Occipital lobe (tissue), 3 donors: ENCODE measurements at places on chromosomes 5 and 9. TPM values are rescaled to one million over a fixed set of nuclear protein-coding genes. Genes with fewer than 3 reads are reported as not detected.

TSSK1B gene
- 0.16 TPM for total RNA-seq

DNA sequence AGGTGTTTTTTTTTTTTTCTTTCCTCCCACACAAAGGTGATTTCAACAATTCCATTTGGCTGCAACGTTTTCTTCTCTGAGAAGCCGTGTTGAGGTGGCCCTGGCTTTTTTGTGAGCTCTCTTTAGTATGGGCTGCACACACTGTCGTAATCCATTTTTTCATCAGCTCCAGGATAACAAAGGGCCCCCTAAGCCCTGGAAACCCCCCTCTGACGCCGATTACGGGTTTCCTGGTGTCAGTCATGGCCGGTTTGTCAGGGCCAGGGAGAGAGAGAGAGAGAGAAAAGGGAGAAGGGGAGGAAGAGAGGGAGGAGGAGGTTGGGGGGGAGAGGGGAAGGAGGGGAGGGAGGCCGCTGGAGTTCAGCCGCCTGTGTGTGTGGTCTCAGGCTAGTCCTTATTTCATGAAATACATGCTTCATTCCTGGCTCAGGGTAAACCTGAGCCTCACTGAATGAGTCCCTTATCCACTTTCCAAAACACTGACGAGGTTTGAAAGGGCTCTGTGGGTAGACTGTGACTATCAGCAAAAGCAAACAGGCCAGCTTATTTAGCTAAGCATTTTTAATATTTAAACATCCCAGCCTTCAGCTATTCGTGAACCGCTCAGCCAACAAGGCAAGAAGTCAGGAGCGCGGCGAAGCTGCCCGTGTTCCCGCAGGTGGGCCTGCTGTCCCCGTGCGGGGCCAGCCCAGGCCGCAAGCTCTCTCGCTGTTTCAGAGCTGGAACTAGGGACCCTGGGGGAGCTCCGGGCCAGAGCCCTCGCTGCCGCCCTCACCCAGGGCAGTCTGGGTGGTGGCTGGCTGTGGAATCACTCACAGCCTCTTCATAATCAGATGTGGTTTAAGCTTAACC, 172.8 kb downstream of the ERCC6L2 start:
- DNase-seq, result no peak

GRCh38 chr9:133645021-133645765, 9.0 kb downstream of the DBH start:
- no peak for DNase-seq

IFNE gene
- total RNA-seq, result not detected

NR5A1 gene
- under 0.01 TPM for total RNA-seq

- no peak for DNase-seq
These were observed 116.5 kb downstream of the PSD2 start for GRCh38 chr5:139912158-139912557.

ABLIM3 gene
- 5.8 TPM for total RNA-seq

DNA sequence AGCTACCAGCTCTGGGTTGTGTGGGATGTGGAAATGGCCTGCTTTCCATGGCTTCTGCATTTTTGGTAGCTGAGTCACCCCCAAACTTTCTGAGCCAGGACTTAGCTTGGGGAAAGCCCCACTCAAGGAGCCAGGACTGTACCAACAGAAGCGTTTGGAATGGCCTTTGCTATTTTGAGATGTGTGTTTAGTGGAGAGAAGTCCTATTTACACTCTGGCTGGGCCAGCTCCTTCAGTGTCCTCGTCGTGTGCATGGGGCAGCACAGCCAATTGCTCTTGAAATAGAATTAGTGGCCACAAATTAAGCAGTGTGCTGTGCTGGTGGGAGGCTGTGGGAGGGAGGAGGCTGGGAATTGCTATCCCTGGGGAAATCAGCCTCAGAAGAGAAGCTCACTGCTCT, 51.6 kb downstream of the ENTREP1 start:
- peak; percentile 61 for DNase-seq

- DNase-seq, result no peak
These were observed 505.3 kb upstream of the ZNF608 start for GRCh38 chr5:125251703-125252102.

DNA sequence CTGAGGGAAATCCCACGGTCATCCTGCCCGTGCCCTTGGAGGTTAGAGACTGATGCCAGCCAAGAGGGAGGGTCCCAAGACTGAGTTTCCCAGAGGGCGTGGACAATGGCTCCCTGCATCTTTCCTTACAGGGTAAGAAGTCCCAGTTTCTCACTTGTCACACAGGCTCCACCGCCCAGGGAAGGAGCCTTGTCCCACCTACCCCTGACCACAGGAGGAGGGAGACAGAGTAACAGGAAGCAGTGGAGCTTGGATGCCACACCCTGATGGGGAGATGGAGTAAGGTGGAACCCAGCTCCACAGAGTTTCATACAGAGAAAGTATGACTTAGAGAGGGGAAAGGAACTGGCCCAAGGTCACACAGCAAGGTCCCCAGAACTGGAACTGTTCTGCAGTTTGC, 9.4 kb upstream of the CD74 start:
- DNase-seq, result no peak

- DNase-seq, result no peak
These were observed 48.9 kb upstream of the CHD1 start for GRCh38 chr5:98977723-98978122.

DNA sequence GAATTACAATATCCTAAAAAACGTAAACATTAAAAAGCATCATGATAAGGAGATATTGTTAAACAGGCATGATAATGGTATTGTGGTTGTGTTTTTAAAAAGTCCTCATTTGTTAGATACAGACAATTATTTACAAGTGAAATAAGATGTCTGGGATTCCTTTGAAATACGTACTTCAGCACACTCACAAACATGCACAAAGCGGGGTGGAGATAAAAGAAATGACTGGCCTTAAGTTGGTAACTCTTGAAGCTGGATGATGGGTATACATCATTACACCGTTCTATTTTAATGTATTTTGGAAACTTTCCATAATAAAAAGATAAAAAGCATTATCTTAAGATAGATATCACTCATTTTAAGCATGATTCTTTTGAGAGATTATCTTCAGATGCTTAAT, 1.0 kb downstream of the FAM200C start:
- DNase-seq, result no peak

ARAP3 gene
- 3.3 TPM for total RNA-seq

DNA sequence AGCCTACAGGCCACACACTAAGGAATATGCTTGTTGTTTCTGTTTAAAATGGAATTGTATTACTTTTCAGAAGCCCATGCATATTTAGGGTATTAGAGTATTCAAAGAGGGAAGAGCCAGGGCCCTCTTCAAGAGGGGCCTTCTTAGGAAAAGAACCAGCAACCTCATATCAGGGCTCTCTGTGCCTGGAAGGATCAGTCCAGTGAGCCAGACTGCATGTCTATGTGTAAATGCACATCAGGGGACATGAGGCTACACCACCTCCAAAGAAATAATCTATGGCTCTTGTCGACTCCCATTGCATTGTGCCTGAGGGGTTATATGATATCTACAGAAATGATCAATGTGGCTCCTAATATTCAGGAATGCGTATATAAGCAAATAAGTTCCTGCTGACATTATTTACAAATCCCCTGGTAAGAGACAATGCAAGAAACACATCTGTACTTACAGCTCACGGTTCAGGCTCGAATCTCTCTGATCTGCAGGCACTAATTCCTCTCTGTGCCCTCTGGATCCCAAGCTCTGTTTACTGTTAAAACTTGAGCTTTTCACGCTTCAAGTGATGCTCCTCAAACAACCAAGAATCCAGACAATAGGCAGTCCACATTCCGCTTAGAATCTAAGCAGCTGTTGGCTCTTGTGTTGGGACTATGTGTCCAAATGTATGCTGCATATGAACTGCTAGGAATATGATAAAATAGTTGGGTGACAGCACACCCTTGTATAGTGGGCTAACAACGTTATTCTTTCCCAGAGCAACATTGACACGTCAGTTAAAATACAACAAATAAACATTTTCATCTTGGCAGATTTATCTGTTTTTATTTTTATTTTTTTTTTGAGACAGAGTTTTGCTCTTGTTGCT, 150.2 kb upstream of the KLF9 start:
- no peak for DNase-seq

ZFP2 gene
- total RNA-seq, result 9.4 TPM

GRCh38 chr5:151042453-151043093, 22.2 kb downstream of the GPX3 start:
- DNase-seq, result no peak

GRCh38 chr9:78210841-78211301, 25.0 kb upstream of the CEP78 start:
- no peak for DNase-seq

GRCh38 chr5:95072281-95072680, 212.6 kb downstream of the MCTP1 start:
- no peak for DNase-seq

TEX48 gene
- not detected for total RNA-seq

GRM6 gene
- total RNA-seq, result 0.16 TPM

- no peak for DNase-seq
These were observed 60.1 kb downstream of the PTPDC1 start for GRCh38 chr9:94144394-94144793.

TSLP gene
- total RNA-seq, result not detected

CDC20B gene
- total RNA-seq, result 0.78 TPM

- DNase-seq, result no peak
These were observed 73.6 kb upstream of the MAMDC2 start for GRCh38 chr9:69970001-69970533.

CTNND2 gene
- total RNA-seq, result 66.9 TPM

- peak; percentile 82 for DNase-seq
These were observed 12.5 kb upstream of the EXOSC2 start for GRCh38 chr9:130680836-130681768.

CTSV gene
- total RNA-seq, result 0.94 TPM

DNA sequence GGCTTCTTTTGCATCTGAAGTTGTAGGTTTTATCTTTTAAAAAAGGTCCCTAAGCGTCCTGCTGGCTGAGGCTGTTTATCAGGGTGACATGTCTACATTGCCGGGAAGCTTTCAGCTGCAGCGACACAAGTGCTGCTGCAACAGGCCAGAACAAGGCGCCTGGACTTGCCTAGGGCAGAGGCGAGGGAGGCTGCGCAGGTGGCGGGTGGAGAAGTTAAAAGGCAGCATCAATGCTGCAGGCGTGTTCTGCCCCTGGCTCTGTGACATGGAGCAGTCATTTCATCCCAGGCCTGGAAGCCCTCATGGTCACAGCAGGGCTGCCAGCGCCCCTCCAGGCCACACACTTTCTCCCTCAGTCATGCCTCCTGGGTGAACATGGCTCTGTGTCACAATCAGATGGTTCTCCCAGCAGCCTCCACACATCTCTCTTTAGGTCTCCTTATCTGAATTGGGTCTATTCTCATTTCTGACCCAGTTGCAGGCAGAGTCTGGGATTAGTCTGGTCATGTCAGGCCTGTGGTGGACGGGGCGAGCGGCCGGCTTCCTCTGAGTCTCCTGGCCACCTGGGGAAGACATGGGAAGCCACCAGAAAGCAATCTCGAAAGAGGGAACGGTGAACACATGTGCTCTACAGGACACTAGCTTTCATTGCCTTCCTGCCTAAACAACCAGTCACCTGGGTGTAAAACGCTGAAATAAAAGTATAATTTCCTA, 41.3 kb downstream of the IRX2 start:
- no peak for DNase-seq

DNA sequence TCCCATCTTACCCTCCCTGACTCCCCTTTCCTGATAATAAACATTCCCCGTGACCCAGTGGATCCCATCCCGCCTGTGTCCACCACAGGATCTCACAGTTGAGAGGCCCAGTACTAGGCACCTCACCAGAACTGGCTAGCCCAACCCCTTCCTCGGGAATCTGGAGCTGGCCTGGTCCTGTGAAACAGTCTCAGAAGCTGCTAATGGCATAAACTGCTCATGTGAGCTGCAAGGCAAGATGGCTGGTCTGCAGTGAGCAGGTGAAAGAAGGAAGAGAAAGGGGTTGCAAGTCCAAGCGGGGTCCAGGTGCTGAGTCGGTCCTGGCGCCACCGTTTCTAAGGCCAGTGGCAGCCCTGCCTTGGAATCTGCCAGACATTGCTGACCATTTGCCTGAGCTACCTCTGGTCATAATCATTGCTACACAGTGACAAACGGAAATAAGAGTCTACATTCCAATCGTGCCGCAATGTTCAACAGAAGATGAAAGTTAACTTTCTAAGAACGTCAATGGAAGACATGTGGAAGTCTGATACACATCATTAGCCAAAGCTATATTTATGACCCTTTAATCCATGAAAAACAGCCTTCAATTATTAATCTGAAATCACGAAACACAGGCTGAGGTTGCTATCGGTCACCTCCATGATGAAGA, 33.7 kb downstream of the DNAH5 start:
- DNase-seq, result no peak

- no peak for DNase-seq
These were observed 37.3 kb downstream of the ADAMTS2 start for GRCh38 chr5:179307931-179308471.

ANKRD18A gene
- 6.9 TPM for total RNA-seq

GRCh38 chr5:146151970-146152369, 30.5 kb downstream of the LARS1 start:
- DNase-seq, result no peak

FCN2 gene
- not detected for total RNA-seq

SPINK13 gene
- not detected for total RNA-seq

DNA sequence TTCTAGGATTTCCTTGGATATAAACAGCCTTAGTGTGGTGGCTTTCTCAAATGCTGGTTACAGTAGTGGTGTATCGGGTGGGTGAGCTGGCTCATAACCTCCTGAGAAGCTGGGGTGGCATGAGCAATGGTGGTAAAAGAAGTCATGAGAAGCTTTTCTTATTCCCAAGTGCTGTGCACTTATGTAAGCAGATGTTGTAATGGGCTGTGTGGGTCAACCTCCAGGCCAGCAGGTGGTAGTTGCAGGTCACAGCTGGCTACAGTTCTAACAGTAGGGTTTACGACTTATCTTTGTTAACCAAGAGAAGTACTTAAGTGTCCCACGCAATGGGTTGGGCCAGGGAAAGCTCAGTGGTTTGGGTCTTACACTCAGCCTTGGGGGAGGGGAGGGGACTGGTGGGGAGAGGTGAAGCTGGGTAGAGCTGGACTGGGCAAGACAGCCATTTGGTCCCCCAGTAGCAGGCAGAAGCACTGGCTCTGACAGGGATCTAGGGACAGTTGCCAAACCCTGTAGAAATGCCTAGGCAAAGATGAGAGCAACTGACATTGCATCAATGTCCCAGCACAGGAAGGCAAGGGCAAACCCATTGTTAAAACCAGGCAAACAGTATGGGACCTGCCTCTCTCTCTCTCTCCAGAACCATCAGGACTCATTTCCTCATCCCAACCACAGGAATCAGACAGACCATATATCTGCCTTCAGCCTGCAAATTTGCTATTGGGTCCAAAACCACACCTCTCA, 76.8 kb downstream of the RNF130 start:
- no peak for DNase-seq

DNA sequence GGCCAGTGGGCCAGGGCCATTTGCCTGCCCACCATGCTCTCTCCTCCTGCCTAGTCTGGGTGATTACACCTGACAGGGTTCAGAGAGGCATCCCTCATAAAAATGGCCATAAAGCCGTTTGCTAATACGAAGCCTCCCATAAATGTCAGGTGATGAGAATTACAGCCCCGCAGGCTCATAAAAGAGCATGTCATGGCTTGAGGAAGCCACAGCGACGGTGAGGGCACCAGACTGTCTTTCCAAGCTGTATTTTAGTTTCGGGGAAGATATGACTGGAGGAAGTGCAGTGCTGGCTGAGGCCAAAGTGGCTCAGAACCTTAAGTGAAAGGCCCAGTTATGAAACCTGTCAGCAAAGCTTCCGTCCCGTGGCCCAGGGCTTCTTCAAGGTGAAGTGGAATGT, 18.5 kb upstream of the TCERG1 start:
- DNase-seq, result no peak
